Activated CD4-positive, alpha-beta T cell treated with anti-CD3 and anti-CD28 coated beads for 24 hours (primary cell): ENCODE measurements at places on chromosomes 7 and 10.

- DNase-seq = no peak
Observed at GRCh38 chr10:122460891-122461293, 461 bp upstream of the HTRA1 start.

GRCh38 chr7:17319164-17320101 lies 21.0 kb downstream of the AHR start:
- DNase-seq = no peak

GRCh38 chr10:129881641-129882040 lies 82.4 kb downstream of the EBF3 start:
- no peak for DNase-seq

DNA sequence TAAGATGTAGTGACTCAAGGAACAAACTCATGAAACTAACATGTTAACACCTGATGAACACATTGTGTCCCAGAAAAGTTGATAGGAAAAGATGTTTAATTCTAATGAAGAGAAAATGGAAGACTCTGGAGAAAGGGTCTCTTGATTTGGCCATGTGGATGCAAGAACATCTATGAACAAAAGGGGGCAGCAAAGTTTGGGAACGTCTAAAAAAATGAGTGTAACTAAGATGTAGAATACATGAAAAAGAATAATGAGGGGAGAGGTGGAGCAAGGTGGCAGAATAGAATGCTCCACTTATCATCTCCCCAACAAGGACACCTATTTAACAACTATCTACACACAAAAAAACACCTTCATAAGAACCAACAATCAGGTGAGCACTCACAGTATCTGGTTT lies 805.1 kb downstream of the TNS3 start:
- DNase-seq = no peak

GRCh38 chr10:123427165-123427786 lies 238.9 kb upstream of the GPR26 start:
- no peak for DNase-seq

DNA sequence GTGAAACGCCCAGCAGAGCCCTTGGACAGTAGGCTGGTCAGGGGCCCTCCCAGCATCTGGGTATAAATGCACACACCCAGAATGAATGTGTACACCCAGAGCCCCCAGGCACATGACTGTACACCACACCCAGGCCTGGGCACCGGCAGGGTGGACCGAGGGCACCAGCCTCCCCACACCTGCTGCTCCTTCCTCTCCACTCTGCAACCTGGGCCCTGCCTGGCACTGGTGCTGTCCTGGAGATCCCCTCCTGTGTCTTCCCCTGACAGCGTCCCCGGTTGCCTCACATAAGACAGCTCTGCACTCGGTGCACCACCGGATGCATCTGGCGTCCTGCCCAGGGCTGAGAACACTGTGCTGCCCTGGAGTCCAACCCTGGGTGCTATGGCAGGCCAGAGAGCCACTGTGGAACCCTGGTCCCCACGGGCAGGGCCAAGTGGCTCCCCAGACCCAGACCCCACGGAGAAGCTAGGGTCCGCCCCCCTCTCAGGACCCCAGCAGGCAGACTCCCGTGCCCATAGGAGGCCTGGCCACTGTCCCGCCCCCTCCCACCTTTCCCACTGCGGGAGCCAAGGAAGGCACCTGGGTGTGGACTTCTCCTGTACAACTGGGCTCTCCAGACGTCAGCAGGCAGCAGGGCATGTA lies 6.6 kb downstream of the RASGEF1A start:
- DNase-seq = no peak

DNA sequence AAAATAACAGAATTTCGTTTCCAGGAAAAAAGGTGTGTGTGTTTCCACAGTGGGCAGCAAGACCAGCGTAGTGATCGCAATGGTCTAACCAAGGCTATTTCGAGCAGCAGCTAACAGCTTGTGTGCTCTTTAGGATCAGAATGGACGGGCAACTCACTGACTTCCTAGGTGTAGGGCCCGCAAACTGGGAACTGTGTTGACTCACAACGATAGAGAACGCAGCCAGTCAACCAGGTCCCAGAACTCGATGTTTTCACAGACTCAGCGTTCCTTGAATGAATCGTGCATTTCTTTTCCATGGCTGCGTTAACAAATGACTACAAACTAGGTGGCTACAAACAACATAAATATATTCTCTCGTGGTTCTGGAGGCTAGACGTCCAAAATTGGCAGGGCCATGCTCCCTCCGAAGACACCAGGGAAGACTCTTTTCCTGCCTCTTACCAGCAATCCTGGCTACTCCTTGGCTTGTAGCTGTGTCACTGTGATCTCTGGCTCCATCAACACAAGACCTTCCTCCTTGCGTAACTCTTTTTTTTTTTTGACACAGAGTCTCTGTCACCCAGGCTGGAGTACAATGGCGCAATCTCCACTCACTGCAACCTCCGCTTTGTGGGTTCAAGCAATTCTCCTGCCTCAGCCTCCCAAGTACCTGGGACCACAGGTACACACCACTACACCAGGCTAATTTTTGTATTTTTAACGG lies 39.1 kb downstream of the PODXL start:
- no peak for DNase-seq

- no peak for DNase-seq
Observed at GRCh38 chr7:35467456-35467978, 213.6 kb upstream of the TBX20 start.

GRCh38 chr10:91054325-91054724 lies 133.4 kb upstream of the ANKRD1 start:
- no peak for DNase-seq

GRCh38 chr7:157799076-157799685 lies 462.4 kb downstream of the DNAJB6 start:
- DNase-seq = no peak

DNA sequence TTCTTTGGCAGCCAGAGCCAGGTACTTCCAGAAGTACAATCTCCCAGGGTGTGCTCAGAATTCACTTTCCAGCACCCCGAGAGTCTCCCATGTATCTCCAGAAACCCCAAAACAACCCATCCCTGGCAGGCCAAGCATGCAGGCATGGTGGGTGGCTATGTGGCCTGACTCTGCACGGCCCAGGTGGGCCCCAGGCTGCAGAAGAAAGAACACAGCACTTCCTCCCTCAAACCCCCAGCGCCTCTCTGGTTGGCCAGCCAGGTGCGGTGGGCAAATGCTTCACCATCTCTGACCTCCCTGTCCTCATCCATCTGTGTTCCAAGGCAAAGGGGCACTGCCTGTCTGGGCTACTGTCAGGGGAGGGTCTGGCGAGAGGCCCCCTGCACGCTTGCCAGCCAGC lies 100.3 kb downstream of the MKI67 start:
- DNase-seq = no peak

DNA sequence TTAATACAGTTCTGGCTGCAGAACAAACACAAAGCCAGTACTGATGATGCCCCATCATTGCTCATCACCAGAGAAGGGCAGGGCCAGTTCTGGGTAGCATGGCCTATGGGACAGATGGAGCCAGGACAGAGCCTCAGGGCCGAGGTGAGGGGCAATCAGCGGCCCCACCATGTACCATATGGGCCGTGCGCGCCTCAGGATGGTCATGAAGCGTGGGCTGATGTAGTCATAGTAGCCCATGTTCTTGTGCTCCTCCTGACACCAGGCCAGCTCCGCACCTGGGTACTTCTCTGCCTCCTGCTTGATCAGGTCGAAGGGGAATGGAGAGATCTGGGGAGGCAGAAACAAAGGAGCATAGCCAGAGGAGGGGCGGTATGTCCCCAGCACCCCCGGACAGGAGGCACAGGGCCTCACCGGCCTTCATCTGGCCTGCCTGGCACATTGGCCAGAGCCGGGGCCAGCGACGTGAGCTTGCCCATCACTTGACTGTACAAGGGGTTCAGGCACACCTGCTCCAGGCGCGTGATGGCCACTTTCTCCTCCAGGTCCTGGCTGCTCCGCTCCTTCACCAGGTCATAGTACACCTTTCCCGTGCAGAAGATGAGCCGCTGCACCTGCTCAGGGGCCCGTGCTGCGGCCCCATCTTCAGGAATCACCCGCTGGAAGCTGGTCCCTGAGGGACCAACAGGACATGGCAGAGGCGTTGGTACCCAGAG lies 26.1 kb downstream of the OGDHL start:
- DNase-seq = no peak

GRCh38 chr10:91289305-91289704 lies 68.8 kb downstream of the PCGF5 start:
- no peak for DNase-seq

- no peak for DNase-seq
Observed at GRCh38 chr7:7869651-7870050, 98.9 kb upstream of the GLCCI1 start.

- no peak for DNase-seq
Observed at GRCh38 chr10:100732241-100732596, 13.2 kb upstream of the PAX2 start.

DNA sequence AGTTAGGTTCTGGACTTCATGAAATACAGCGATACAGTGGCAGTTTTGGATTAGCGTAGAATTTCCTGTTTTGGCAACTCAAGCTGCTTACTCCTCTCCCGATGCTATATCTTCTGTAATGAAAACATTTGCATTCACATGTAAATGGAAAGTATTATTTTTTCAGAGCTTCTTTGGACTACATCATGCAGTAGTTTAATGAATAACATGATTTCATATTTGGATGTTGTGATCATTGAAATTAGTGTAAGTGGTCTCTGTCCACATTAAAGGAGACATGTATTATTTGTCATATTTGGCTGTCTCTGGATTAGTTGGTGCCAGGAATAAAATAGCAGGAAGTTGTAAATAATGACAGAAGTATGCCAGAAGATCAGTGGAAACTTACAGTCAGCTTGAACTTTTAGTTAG lies 331.6 kb downstream of the GFRA1 start:
- no peak for DNase-seq

DNA sequence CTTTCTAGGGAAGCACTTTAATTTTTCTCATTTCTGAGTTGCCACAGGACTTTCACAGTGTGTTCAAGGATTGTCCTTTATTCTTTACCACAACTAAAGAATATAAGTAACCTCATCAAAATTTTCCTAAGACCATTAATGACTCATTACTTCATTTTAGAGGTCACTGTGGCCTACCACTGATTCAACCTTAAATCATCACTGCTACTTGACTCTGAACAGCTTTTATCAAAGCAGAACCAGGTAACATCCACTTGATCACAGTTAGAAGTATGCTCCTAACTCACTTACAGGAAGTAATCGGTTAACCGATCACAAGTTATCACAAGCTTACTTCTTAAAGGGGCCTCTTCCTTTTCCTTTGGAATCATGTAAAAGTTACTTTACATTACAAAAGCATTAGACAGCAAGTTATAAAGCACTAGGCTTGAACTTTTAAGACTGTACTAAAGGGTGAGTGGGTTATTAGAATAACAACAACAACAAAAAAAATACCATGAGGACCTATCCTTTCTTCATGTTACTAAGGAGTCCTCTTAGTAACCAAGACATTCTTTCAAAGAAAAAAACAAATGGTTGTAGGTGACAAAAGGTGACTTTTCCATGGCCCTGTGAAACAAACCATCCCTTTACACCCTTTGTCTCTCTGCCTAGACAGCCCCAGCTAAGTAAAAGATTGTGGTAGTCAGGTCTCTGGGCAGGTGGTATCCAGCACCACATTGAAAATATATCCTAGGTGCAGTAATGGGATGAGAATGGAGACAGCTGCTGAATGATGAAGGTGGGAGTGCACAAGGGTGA lies 40.0 kb upstream of the PDK4 start:
- no peak for DNase-seq

DNA sequence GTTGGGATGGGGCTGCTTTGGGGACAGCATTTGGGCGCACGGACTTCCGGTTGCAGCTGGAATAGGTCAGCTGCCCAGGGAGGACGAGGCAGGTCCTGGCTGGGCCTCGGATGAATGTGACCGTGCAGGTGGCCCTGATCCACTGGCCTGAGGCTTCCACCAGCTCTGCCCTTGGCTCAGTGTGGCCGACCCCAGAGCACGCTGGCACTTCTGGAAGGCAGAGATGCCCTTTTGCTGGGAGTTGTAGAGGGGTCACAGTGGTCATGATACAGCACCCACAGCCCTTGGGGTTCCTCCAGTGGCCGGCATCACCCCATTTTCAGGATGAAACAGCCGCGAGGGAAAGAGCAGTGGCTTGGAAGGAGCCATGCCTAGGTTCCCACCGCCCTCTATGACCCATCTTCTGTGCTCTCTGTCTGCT lies 19.0 kb downstream of the ADCY1 start:
- no peak for DNase-seq

DNA sequence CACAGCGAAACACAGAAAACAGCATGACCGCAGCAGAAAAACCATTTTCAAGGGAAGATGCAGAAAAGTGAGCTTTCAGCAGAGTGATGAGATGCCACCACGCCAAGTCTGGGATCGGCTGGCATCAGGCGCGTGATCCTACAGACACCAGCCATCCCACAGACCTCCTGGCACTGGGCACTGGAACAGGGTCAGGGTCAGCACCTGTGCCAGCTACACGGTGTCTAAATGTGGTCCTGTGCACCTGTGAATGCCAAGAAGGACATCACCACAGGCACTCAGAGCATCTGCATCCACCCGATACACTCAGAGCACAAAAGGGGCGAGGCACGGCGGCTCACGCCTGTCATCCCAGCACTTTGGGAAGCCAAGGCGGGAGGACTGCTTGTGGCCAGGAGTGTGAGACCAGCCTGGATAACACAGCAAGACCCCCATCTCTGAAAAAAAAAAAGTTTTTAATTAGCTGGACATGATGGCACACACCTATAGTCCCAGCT lies 31.5 kb downstream of the STK32C start:
- DNase-seq = no peak

- DNase-seq = no peak
Observed at GRCh38 chr10:125102246-125102645, 58.1 kb downstream of the CTBP2 start.

GRCh38 chr7:136030867-136031318 lies 53.7 kb upstream of the MTPN start:
- DNase-seq = no peak

DNA sequence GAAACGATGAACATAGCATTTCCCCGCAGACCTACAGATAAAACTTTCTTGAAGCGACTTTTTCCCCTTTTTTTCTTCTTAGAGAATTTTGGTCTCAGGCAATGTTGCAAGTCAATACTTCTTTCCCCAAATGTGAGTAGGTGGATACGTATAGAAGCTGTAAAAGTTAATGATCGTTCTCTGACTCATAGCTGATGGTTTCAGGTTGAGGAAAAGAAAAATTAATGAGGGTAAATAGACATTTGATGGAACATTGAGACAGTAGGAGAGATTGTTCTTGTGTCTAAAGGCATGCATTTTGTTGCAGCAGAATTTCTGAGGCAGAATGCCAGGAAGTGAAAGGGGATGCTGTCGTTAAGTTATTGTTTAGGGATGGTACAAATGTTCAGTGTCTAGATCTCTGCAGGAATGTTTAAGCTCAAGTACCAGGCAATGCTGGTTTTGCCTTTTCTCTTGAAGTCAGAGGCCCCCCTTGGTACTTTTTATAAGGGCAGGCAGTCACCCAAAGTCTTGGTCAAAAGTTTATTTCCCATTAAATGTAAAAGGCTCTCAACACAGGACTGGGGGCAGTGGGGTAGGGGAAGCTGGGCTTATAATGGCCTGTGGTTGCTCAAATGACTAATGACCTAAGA lies 9.3 kb downstream of the TCF7L2 start:
- DNase-seq = no peak

GRCh38 chr10:43409385-43410109 lies 561 bp upstream of the HNRNPF start:
- peak; percentile 55 for DNase-seq

- no peak for DNase-seq
Observed at GRCh38 chr7:155062411-155062810, 7.7 kb upstream of the HTR5A start.
